ENCODE measurements at places on chromosomes 3 and 15.

DNA sequence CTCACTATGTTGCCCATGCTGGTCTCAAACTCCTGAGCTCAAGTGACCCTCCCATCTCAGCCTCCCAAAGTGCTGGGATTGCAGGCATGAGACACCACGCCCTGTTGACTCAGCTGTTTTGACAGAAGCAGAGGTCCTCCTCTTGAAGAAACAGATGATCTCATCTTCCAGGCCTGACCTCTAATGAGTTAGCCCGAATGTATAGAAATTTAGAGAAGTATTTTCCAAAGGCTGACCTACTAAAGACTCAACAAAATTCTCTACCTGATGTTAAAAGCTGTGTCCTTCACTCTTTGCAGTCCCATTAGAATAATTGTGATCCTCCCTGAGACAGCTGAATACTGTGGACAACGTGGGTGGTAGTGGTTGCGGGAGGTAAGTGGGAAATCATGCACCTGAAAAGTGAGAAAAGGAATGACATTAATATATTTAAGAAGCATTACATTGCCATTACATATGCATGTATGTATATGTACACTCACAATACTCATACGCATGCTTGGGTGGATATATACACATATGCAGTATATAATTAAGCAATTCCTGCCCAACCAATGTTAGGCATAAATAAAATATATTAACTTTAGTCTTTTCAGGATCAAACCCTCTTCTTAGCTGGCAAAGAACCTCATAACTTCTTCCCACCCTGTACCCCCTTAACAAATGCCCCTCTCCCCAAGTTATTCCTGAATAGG lies 204.6 kb upstream of the NR2F2 start:
- no peak for DNase-seq

- no peak for DNase-seq
These were observed 158.4 kb downstream of the FHIT start for GRCh38 chr3:61092870-61093269.

DNA sequence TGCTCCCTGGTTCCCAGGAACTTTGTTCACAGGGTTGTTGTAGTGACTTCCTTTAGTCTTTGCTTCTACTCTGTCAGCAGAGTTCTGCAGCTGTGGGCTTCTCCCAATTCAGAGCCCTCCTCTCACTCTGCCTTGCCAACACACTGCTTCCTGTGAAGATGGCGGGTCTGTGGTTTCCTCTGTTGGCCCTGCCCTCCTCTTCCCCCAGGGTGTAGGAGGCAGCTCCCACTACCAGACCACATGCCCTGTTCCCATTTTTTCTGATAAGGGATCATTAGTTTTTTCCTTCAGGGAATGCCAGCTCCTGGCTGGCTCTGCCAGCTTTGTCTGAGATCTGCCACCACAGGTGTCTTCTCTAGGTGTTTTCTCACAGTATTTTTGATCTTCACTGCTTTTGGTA lies 12.7 kb downstream of the SPSB4 start:
- no peak for DNase-seq

- DNase-seq = no peak
These were observed 290.8 kb downstream of the UBE2E2 start for GRCh38 chr3:23493889-23494288.

DNA sequence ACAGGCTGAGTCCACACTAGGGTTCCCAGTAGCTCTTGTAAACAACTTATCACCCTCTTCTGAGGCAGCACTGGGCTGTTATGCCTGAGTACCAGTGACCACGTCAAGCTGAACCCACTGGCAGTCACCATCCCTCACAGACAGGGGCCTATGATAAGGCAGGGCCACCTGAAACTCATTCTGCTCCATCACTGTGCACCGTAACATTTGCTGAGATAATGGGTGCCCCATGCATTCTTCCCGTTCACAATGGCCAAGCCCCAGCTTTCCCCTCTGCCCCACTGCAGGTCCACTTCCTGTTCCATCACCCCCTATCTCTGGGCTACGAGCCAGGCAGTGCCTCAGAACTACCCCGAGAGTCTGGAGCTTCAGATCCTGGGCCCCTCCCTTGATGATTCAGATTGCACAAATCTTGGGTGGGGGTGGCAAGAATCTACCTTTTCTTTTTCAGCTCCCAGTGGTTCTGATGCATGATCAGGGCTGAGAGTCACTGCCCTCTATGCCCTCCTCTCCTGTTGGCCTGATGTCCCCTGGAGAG lies 158.0 kb downstream of the RAB11A start:
- no peak for DNase-seq

DNA sequence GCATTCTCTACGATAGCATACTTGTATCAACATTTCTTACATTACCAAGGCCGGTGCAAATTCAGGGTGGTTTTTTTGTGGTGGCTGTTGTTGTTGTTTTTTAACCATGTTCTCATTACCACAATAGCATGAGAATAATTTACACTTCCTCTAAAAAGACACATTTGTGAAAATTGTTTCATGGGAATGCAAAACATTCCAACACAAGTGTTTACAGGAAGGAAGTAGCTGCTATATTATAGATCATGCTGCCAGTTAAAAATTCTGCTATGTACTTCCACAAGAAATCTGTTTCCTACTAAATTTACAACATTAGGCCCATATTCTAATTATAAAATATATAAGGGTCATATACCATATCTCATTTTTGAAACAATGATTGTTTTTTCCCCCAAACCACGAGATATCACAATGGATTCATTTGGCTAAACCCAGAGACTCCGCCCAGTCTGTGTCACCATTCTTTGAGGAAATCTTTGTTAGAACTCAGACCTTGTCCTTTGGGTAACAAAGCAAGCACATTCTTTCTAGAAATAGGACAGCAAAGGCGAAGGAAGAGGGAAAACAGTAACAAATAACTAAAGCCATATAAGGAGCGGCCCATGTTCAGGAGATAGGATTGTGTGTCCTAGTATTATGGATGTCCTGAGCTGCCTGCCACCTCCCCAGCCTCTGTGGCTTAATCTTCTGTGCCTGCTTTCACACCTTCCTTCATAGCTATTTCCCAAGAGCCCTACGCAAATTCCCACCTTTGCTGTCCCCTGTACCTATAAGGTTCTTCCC lies 60.1 kb downstream of the UACA start:
- no peak for DNase-seq

GRCh38 chr15:98067339-98067738 lies 106.8 kb downstream of the ARRDC4 start:
- DNase-seq = no peak

DNA sequence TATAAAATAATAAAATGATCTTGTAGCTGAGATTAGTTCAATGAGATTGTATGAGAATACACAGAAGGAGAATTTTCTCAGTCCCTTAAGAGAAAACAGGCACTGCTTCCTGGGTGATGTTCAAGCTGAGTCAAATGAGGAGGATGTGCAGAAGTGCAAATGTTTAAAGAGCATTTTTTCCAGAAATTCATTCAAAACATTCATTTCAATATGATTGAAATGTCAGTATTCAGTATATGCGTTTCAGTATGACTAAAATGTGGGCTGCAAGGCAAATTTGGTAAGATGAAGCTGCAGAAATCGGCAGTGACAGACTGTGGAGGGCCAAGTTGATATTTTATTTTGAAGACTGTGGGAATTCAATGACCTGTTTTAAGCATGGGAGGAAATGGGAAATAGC lies 19.3 kb upstream of the PYDC2 start:
- no peak for DNase-seq

DNA sequence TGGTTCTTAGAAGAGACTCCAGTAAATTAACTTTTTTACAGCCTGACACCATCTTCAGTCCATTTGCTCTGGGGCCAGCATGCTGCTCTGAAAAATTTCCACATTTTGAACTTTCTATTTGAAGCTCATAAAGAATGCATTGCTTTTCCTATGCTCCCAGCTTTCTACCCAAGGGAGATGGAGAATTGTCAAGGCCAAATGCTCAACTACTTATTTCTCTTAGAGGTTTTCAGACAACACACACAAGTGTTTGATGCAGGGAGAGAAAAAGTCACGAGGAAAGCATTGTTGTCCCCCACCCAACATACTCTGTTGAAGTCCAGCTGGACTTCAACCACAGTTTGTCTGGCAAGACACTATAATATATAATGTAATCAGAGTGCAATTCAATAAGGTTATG lies 100.3 kb upstream of the CADPS start:
- no peak for DNase-seq

DNA sequence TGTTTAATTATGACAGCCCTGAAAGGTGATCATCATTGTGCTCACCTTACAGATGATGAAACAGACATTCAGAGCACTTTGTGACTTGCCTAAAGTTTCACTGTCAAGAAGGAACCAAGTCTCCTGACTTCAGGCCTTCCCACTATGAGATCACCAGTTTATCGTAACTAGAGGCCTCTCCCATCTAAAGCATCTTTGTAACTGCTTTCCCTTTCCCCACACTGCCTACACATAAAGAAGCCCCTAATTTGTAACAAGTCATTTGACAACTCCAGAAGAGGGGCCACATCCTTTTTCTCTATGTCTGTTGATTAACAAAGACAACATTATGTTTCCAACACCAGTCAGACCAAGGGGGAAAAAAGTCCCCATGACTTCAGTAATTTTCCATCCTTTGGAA lies 1.1 kb downstream of the KLHL6 start:
- no peak for DNase-seq

GRCh38 chr3:103662591-103662990 lies 1227.8 kb downstream of the ZPLD1 start:
- no peak for DNase-seq

DNA sequence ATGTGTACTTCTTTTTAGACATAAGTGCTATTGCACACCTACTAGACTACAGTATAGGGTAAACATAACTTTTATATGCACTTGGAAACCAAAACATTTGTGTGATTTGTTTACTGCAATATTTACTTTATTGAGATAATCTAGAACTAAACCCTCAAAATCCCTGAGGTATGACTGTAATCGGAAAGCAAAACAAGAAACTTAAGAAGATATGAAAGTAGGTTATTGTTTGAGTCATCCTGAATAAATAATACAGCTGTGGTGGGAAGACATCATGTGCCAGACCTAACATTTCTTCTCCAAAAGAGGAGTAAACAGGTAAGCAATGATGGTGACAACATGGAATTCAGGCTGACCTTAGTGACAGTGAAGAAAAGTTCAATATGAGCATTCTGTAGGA lies 765.5 kb downstream of the OTOL1 start:
- no peak for DNase-seq

GRCh38 chr3:51940648-51941462 lies 849 bp downstream of the RRP9 start:
- DNase-seq = no peak

- no peak for DNase-seq
These were observed 5.2 kb downstream of the CACNA2D3 start for GRCh38 chr3:54127499-54128056.

- DNase-seq = no peak
These were observed 401 bp downstream of the ZSCAN29 start for GRCh38 chr15:43370310-43370974.

- DNase-seq = no peak
These were observed 10.4 kb downstream of the KPNA4 start for GRCh38 chr3:160554980-160555379.

DNA sequence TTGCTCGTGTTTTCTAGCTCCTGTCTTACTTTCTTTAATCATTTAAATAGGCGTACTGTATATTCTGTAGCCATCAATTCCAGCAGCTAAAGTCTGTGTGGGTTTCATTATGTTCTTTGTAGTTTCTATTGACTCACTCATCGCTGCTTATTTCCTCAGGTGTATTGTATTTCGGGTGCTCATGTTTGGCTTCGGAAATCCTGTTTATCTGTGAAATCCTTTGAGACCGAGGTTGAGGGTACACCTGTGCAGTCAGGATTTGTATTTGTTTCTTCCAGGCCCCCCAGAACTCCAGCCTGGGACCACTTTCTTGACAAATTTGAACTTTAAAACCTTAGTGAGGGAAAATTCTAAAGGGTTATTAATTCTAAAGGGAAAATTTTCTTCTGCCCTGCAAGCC lies 2.0 kb upstream of the PAK2 start:
- no peak for DNase-seq

- DNase-seq = no peak
These were observed 364.9 kb upstream of the MCTP2 start for GRCh38 chr15:93866476-93866875.

- DNase-seq = no peak
These were observed 432 bp upstream of the RAD54L2 start for GRCh38 chr3:51538115-51538458.

GRCh38 chr3:172601066-172601832 lies 78.0 kb upstream of the TNFSF10 start:
- no peak for DNase-seq

Measured in stimulated activated CD8-positive, alpha-beta memory T cell treated with anti-CD3 and anti-CD28 coated beads, Interleukin-7, amount 100 ng/mL, for 1 hour (primary cell).